ENCODE measurements at places on chromosomes 3 and 15.
A peak's percentile ranks its signal among the peaks of the same experiment; 100 is the strongest.

GRCh38 chr3:31929826-31930502, 51.1 kb downstream of the OSBPL10 start:
- no peak for DNase-seq

DNA sequence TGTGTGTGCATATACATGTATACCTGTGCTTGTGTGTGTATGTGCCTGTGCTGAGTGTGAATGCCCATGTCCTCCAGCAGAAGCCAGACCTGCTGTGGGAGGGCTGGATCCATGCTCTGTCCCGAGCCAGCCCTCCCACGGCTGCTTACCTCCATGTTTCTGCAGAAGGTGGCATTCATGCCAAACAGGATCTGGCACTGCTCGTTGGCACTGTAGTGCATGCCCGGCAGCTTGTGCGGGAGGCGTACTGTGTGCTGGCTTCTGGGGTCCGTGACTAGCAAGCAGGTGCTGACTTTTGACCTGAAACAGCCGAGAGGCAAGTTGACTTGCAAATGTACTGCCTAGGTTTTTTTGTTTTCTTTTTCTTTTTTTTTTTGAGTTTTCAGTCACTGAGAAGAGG, 189.3 kb downstream of the ADAMTS17 start:
- no peak for DNase-seq

- no peak for DNase-seq
Observed at GRCh38 chr3:58989163-58989562, 60.7 kb downstream of the CFAP20DC start.

DNA sequence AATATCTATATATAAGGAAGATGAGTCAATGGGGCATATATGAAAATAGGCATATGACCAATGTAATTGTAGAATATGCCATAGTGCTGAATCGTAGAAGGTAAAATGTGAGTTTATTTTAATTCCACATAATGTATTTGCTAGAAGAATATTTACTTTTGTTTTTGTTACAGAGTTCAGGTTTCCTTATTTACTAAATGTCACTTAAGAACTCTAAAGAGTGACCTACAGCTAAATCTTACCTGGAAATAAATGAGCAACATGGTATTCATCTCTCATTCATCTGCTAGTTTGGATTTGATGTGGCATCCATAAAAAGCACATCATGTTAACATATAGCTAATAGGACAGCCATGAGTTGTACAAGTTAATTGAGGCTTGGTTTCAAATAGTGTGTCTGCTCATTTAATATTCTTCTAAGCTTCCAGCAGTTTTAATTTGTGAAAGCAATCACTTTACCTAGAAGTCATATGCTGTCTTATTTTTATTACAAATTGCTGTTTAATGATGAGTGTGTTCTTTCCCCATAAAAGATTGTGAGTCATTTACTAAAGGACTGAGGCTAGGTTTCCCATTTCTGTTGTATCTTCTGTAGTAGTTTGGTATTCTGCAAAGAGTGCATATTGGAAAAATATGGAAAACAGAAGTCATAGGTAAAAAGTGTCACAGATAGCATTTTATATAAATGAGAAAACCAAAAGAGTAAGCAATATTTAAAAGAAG, 222.1 kb upstream of the POU1F1 start:
- no peak for DNase-seq

DNA sequence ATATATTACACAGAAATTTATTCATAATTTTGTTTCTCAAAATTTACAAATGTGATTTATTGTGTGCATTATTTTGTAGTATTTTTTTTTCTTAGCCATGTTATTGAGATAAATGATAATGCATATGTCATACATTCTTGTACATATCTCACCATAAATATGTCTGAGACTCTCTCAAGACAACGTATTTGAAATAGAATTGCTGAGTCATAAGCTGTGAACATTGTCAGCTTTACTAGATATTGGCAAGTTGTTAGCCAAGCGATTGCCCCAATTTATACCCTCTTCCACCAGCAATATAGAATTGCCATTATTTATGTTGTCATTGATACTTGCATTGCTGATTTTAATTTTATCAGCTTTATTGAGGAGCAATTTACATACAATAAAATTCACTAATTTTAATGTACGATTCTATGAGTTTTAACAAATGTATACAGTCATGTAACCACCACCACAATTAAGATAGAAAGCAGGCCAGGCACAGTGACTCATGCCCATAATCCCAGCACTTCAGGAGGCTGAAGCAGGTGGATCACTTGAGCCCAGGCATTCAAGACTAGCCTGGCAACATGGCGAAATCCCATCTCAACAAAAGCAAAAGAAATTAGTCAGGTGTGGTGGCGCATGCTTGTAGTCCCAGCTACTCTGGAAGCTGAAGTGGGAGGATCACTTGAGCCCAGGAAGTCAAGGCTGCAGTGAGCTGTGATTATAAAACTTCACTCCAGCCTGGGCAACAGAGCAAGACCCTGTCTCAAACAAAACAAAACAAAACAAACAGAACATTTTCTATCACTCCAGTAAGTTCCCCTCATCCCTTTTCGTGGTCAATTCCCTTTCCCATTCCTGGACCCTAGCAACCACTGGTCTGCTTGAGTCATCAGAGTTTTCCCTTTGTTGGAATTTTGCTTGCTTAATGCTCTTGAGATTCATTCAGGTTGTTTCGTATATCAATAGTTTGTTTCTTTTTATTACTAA, 373.1 kb downstream of the MFSD1 start:
- no peak for DNase-seq

GRCh38 chr3:63478990-63479660, 173.3 kb upstream of the SNTN start:
- no peak for DNase-seq

- DNase-seq, result peak; percentile 10
Observed at GRCh38 chr15:79089331-79089889, 1.2 kb downstream of the RASGRF1 start.

DNA sequence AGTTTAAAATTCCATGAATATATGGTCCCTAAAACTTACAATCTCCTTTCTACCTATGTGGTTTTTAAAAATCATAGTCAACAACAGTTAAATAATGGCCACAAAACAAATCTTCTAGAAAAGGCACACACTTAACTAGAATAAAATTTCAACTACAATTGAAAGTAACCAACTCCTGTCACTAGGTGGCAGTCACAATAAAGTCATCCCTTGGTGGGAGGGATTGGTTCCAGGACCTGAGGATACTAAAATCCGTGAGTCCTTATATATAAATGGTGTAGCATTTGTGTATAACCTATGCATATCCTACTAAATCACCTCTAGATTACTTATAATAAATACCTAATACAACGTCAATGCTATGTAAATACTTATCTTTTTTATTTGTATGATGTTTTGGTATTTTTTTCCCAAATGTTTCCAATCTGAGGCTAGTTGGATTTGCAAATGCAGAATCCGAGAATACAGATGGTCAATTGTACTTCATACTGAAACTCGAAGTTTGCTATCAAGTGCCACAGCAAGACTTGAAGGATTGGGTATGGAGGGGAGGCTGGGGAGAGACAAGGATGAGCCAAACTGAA, 172.6 kb downstream of the FMN1 start:
- DNase-seq, result peak; percentile 52

DNA sequence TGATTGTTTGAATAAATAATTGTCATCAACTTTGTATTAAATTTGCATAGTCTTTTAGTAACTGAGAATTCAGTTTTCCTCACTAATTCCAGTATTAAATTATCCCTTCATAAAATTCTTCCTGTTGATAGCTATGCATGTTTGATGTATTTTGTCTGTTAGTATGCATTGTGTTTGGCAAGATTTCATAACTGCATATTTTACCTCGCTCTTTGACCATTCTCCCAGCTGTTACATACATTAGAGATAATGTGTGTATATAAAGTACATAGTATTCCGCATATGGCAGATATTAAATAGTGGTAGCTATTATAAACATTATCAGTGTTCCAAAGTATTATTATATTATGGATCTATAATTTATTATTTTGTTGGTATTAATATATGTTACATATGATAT, 10.6 kb upstream of the NFKBIZ start:
- no peak for DNase-seq

DNA sequence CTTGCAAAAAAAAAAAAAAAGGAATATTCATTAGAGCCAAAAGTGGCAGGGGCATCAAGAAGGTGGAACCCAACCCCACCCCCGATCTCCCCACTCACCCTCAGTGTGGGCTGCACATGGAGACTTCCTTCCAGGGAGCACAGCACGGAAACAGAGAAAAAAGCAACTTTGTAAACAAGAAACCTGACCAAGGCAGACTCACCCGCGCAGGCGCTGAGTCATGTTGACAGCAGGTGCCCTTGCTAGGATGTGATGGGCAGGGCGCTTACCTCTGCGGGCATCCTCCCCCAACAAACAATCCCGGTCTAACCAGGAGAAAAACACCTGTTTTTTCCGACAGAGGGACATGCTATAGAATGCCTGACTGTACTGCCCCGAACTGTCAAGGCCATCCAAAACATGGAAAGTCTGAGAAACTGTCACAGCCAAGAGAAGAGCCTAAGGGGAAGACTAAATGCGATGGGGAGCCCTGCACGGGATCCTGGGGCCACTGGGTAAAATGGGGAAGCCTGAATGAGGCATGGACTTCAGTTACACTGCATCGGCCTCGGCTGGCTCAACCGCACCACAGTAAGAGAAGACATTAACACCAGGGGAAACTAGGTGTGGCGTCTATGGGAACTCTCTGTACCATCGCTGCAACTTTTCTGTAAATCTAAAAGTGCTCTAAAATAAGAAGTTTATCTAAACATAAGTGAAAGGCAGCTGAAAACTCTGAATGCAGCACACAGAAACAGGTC, 66.7 kb upstream of the GATA2 start:
- DNase-seq, result no peak

Measured in hippocampal formation (tissue), 2 donors.